ENCODE measurements at places on chromosomes 2 and 18. TPM values are rescaled to one million over a fixed set of nuclear protein-coding genes. Genes with fewer than 3 reads are reported as not detected.

Gene TMEM198
- total RNA-seq: 2.0 TPM

Gene MPP4
- 0.69 TPM for total RNA-seq

DNA sequence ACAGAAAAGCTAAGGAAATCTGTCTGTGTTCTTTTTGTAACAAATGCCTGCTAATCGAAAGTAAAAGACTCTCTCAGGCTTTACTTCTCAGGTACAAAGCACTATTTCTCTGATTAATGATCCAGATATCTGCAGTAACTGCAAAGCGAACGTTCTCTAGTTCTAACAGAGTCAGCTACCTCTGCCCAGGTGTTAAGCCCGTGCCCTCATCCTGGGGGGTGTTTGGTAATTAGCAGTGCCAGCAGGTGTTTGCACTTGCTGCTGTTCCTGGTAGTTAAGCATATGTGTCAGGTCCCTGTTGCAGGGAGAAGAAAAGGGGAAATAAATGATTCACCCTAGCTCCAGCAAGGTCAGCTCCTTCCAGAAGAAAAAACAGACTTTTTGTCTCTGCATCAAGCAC lies 58.8 kb upstream of the CRIM1 start:
- DNase-seq: no peak

DNA sequence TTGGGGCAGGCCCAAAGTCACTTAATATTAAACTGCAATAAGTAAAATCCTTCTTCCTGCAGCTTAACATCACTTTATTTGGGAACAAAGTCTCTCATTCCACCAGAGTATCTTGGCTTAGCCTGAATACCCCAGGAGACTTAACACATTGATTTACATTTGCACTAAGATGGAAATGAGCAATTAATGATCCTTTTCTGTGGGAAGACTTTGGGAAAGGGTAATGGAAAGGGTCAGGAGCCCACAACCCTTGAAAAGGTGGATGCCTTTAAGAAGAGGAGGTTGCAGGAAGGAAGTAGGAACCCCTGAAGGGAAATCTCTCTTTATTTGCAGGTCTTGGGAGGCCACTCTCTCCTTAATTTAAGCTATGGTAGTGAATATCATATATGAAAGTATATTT lies 28.0 kb upstream of the BARD1 start:
- no peak for DNase-seq

DNA sequence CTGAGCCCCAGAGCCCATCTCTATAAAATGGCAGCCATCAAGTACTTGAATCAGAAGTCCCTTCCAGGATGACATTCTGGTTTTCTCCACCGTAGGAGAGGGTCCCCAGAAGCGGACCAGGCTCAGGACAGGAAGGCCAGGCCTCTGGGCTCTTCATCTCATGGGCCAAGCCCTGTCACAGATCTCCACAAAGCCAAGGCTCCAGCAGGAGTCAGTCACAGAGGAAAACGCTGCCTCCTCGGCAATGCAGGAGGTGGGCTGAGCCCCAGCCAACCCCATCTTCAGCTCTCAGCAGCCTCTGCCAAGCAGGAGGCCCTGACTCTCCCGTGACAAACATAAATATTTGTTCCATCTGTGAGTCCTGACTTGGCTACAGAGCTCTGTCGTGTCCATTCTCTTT lies 39.4 kb upstream of the GPAT2 start:
- DNase-seq: no peak

Data from urinary bladder (tissue), 4 donors.